ENCODE measurements at places on chromosomes 1 and 21.

- DNase-seq, result peak; percentile 27
Observed at GRCh38 chr1:156836041-156836654, 19.5 kb upstream of the SH2D2A start.

DNA sequence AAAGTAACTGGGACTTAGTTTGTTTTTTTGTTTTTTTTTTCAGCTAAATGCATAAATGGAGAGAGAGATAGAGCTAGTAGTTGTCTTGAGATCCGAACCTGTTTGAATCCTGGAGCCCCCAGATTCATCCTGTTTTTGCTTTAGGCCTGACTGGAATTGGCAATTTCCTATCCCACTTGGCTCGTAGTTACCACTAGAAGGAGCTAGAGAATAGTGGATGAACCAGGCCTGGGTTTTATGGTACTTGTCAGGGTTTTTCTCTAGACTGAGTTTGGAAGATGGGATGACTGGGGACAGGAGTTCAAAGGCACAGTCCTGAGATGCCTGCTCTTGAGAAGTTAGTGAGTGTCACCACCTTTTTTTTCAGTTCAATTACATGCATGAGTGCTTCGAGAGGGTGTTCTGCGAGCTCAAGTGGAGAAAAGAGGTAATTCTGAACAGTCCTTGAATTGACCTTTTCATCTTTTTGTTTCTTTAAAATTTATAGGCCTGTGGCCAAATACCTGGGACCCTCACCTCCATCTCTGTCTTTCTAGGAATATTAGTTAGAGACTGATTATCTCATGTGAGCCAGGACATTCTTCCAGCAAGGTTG lies 23.4 kb downstream of the CELF3 start:
- no peak for DNase-seq

DNA sequence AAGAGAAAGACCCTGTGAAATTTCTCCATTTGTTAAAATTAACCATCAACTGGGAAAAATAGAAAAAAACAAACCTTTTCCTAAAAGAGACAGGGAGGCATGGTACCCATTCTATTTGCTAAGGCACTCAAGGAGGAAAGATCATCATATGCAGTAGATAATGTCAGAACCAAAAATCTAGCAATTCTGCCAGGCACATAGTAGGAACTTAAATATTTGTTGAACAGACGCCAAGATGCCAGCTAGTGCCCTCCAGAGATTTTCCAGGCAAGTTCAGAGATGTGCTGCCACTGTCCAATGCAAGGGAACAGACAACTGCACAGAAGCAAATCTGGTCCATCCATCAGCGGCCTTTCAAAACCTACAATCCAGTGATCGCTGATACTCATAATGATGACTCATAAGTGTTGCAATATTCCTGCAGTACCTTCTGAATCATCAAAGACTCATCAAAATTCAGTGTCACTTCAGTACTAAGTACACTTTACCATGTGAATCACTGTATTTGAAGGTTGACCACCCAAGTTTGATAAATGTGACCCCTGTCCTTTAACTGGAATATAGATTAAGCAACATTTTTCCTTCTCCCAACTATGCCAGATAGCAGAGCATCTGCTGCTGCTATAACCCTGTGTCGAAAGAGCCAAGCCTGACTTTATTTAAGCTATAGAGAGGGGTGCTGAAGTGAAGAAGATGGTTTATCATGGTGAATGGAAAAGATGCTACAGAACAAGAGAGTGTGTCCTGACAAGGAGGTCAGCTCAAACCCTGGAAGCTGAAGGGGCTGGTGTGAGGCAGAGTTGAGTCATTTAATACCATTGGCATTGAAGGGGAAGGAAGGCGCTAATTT lies 99.1 kb downstream of the MT1HL1 start:
- DNase-seq, result no peak

GRCh38 chr1:32361674-32362473 lies 411 bp downstream of the FAM229A start:
- no peak for DNase-seq

- DNase-seq, result no peak
Observed at GRCh38 chr1:198088360-198089071, 68.3 kb upstream of the NEK7 start.

DNA sequence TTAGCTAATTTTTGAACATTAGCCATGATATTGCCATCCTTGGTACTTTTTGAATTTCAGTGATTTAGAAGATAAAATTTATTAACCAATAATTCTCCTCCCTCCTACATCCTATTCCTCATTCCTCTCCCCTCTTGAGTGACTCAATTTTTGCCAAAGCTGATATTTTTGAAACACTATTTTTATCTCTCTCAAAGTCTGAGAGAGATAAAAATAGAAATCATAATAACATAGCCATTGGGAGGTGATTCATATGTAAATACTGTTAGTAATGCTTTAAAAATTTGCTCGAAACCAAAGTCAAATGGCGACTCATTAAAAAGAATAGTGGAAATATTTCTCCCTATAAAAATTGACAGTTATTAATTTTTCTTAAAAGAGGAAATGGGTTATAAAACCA lies 97.4 kb downstream of the PATJ start:
- no peak for DNase-seq

DNA sequence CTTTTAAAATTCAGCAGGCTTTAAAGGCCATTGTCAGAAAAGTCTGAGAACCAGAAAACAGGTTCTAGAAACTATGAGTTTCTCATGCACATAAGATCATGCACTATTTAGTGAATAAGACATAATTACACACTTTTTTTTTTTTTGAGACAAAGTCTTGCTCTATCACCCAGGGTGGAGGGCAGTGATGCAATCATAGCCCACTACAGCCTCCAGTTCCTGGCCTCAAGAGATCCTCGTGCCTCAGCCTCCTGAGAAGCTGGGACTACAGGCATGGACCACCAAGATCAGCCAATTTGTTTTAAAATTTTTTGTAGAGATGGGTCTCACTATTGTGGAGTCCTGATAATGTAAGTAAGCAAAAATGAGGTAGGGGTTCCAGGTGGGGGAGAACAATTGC lies 134.9 kb downstream of the VAV3 start:
- DNase-seq, result no peak

DNA sequence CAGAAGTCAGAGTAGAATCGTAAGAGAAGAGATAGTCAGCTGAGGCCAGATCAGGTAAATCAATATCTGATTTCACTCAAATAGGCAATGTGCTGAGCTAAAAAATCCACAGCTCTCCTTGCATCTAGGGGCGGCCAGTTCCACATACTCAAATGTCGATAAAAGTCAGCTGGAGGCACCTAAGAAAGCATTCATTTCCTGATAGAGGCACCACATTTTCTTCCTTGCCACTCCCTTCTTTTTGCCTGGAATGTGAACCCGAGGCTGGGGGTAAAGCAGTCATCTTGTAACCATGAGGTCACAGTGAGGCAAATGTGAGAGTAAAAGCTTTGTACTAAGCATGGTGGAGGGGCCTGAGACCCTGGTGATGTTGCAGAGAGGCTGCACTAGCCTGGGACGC lies 24.2 kb upstream of the CTPS1 start:
- DNase-seq, result no peak

GRCh38 chr1:243452092-243452491 lies 196.3 kb downstream of the SDCCAG8 start:
- no peak for DNase-seq

DNA sequence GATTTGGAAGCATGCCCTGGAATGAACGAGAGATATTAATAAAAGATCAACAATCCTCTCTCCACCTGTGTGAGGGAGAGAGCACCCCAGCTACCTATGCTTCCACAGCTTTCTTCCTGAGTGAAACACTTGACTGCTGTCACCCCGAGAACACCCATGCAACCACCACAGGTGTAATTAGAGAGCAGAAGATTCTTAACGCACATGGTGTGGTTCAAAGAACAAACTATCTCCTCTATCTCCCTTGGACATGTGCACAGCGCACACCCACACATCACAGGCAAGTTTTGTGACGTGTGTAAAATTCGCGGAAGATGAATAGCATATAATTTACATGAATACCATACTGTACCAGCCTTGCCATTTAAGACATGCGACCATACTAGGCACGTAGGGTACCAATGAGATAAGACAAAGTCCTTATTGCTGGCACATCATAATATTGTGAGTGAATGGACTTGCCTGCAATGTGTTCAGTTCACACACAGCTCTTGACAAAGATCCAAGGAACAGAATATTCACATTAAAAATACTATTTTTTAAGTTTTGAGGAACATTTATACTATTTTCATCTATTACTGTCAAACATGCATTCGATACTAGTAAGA lies 11.6 kb downstream of the ERRFI1 start:
- DNase-seq, result no peak

All from activated CD4-positive, alpha-beta T cell treated with anti-CD3 and anti-CD28 coated beads, Interleukin-2, amount 50 U/mL, for 4 hours (primary cell).